ENCODE measurements at places on chromosomes 7 and 10.
A peak's percentile ranks its signal among the peaks of the same experiment; 100 is the strongest.

DNA sequence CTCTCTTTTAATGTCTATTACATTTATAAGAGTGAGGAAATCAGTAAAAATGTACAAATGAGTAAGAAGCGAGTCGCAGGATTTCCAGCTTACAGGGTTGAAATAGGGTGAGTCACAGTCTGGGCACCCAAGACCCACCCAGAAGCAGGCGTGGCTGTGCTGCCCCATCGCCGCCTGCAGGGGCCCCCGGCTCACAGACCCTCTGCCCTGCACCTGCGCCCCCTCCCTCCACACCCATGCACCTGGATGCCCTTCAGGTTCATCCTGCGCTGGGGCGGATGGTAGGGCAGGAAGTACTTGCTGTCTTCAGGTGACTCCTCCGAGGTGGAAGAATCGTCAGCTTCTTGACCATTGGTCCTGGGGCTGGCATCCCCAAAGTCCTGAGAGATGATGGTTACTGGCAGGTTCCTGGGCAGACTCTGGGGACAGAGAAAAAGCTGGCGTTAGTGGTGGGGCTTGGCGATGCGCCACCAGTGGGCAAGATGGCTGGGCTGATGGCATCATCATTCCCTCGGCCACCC lies 90.2 kb upstream of the GNA12 start:
- no peak for DNase-seq

GRCh38 chr10:21398563-21399231 lies 126.8 kb downstream of the SKIDA1 start:
- no peak for DNase-seq

DNA sequence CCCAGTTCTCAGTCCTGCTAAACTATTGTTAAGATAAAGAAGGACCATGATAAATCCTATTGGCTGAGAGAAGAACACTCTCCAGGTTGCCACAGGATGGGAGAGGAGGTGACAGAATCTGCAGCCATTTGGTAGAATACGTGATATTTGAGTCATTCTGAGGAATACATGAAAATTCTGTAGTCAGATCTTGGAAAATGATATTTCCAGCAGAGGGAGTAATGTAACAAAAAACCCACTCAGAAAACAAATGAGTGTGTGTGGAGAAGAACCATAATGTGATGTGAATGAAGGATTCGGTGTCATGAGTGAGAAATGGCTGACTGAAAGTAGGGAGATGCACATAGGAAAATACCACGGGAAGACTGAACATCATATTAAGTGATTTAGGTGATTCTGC lies 128.5 kb upstream of the PFKP start:
- DNase-seq, result no peak

DNA sequence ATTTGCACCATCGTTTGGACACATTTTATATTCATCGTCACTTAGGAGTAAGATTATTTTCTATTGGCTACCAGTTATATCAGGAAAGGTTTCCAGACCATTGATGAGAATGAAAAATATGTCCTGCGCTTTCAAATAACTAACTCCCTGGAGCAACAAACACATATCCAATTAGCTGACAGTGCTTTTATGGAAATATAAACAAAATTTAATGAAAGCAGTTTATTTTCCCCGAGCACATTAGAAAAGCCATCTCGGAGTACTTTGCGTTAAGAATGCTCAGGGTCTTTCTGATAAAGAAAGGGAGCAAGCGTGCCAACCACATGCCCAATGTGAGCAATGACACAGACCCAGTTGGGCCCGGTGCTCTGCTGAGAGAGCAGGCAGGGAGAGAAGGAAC lies 85.1 kb upstream of the ZPBP start:
- DNase-seq, result no peak

- DNase-seq, result no peak
Measured at GRCh38 chr7:51918581-51918980, 602.0 kb upstream of the COBL start.

- DNase-seq, result peak; percentile 44
Measured at GRCh38 chr7:118153551-118154177, 30.3 kb upstream of the LSM8 start.
